Fibroblast of the aortic adventitia (primary cell): ENCODE measurements at places on chromosomes 3 and 15. TPM values are rescaled to one million over a fixed set of nuclear protein-coding genes. Genes with fewer than 3 reads are reported as not detected.

The MORF4L1 gene
- 431 and 447 TPM in 2 replicates for total RNA-seq

The KLHL40 gene
- not detected in 2 replicates for total RNA-seq

The TSPAN3 gene
- total RNA-seq, result 194 and 288 TPM in 2 replicates

The DUOX1 gene
- total RNA-seq, result not detected in 2 replicates

The RHOV gene
- total RNA-seq, result 0.82 TPM in 1 of 2 replicates, not detected in the other

The B3GALNT1 gene
- total RNA-seq, result 14.2 and 28.5 TPM in 2 replicates
